ENCODE measurements at places on chromosomes 5 and 9.
A peak's percentile ranks its signal among the peaks of the same experiment; 100 is the strongest.

GRCh38 chr9:76600007-76600615 is 141.1 kb downstream of the GCNT1 start:
- no peak for DNase-seq

GRCh38 chr5:139958432-139959148 is 84.5 kb downstream of the NRG2 start:
- DNase-seq = no peak

GRCh38 chr5:170430866-170431437 is 41.8 kb upstream of the KCNMB1 start:
- DNase-seq = peak; percentile 71

GRCh38 chr9:3506164-3506563 is 19.6 kb downstream of the RFX3 start:
- no peak for DNase-seq

- DNase-seq = no peak
Measured at GRCh38 chr9:13209498-13209897, 70.0 kb downstream of the MPDZ start.

DNA sequence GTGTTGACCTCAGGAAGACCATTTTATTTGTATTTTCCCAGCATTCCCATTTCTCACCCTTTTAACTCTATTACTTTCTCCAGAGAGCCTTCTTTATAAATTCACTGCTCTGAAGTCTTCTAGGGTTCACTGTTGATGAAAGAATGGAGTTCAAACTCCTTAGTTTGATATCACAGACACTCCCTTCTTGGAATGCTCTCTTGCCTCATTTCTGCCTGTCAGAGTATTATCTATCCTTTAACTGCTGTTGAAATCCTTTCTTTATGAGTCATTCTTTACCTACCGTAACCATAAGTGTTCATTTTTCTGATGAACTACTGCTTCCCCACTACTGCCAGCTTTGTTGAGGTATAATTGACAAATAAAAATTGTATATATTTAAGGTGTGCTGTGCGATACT is 4.3 kb downstream of the RIC1 start:
- no peak for DNase-seq

DNA sequence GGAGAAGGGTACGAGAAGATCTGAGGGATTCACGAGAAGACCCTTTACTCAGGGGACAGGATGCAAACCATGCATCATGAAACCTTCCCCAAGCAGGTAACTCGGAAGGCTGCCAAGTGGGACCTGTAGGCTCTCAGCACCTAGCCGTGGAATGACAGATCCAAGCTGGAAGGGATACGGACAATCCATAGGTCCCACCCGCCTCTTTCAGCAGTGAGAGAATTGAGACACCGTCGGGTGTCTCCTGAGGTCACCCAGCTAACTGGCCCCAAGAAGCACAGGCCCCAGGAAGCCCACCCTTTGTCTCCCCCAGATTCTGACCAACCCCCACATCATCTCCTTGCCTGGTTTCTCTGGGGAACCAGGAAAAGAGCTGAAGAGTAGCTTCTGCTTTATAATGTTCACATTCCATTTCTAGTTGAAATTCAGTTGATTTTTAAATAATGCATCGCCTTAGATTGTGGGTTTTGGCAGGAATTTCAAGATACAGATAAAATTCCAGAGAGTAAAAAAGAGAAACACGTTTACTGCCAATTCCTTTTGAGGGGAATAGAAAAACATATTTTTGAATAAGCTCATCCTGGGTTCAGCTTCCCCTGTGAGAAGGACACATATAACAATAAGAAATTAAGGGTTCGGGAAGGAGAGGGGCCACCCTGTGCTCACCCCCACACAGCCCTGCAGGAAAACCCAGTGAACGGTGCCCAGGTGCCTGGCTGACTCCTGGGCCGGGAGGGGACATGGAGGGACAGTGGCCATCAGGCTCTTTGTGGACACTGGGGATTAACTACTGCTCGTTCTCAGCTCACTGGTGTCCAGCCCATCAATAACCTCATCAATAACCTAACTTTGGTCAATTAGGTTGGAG is 51.1 kb downstream of the NSUN2 start:
- DNase-seq = no peak

Data from NCI-H2171 treated with DMSO at 0.1 percent for 48 hours (cell line).